ENCODE measurements at places on chromosomes 2 and 18.
A peak's percentile ranks its signal among the peaks of the same experiment; 100 is the strongest.

DNA sequence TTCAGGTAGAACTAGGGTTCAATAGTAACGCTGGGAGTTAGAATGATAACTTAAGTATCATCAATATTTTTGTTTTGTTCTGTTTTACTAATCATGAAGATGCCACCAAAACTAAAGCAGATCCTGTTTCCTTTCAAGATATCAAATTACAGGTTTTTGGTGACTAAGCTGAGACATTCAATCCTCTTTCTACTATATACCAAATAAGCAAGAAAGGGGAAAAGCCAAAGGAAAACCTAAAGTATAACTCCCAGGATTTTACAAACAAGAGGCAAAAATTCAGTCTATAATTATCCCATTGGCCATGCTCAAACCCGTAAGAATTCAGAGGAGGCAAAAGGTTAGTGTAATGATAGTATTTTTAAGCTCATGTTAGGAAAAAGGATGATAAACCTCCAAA lies 175.2 kb upstream of the CCDC150 start:
- DNase-seq = no peak

GRCh38 chr2:101725515-101726192 lies 28.1 kb downstream of the MAP4K4 start:
- DNase-seq = no peak

GRCh38 chr2:168118733-168119514 lies 128.5 kb downstream of the STK39 start:
- DNase-seq = peak; percentile 20

GRCh38 chr2:25711675-25712354 lies 38.4 kb upstream of the DTNB start:
- DNase-seq = no peak

DNA sequence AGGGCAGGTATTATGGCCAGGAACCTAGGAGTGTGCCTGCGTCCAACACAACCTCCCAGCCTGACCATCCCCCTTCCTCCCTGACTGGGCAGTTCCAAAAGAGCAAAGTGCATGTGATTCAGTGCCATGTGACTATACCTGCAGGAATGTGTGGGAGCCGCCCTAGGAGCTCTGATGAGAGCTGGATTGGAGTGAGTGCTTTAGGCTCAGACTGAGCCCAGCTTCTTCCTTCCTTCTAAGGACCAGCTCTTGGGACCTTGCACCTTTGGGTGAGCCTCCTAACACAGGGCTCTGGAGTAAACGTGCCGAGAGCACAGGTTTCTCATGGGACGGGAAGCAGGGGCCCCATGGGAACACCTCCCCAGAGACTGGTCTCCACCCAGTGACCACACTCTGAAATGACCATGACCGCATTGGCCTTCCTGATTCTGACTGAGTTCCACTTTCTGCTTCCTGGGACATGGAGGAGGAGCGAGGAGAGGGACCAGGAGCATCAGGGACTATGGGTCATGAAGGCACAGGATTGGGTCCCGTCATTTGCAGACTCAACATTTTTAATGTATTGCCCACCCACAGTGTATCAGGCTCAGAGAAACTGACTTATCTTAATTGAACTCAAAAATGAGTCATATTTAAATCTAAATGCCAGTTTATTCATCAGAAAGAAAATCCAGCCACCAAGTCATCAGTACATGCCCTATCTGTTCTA lies 87.8 kb upstream of the BCL2L11 start:
- no peak for DNase-seq

DNA sequence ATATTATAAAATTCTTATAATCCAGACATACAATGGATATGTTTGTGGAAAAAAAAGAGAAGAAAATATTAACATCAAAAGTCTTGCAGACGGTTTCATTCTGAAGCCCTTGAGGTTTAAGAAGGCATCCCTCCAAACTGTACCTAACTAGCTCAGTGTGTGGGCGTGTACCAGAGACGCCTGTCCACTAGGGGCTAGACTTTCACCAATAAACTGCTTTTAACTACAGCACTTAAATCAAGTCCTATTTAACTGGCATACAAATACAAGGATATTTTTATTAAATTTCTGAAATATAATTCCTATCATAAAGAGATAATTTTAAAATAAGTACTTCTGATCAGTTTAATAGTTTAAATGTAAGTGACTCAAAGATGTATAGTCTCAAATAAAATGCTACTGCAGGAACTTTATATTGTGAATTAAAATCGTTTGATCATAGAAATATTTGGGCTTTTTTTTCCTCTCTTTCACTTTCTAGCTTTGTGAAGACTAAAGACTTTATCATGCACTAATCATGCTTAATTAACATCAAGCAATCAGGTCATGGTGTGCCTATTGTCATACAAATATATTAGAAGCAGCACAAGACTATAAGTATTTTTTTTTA lies 437.7 kb downstream of the SATB2 start:
- no peak for DNase-seq

DNA sequence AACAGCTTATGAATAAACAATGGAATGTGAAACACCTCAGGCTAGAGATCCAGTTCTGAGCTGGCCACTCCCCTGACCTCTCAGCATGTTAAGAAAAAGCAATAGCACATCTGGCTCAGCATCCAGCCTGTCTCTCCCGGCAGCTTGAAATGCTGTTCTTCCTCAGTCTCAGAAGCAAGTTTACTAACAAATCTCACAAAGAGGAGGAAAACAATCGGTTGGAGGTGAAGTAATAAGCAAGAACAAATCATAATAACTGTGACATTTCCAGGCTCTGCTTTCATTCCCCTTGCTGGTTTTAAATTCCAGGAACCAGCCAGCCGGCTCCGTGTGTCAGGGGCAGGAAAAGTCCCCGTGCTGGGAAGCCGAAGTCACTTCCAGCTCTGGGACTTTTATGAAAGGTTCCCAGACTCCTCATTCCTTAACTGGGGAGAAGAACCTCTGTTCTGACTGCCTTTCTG lies 133.9 kb upstream of the ARL4C start:
- no peak for DNase-seq

- DNase-seq = no peak
Measured at GRCh38 chr2:135792401-135793150, 44.4 kb downstream of the LCT start.

DNA sequence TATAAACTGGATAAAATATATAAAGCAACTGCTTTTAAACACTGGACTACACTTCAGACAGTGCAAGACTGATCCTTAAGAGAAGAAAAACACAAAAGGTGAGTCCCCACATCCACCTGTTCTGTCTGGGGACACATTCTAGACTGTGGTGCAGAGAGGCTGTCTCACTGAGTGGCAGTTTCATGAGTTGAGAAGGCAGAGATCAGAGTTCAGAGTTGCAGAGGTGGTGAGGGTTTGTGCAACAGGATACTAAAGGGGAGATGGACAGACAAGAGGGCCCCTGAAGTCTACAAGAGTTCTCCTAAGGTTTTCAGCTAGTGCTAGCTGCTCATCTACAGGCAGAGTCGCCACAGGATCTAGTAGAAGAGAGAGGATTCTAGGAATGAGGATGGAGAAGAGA lies 68.0 kb downstream of the METTL8 start:
- DNase-seq = no peak

GRCh38 chr2:144826105-144826504 lies 306.2 kb upstream of the ZEB2 start:
- DNase-seq = no peak

DNA sequence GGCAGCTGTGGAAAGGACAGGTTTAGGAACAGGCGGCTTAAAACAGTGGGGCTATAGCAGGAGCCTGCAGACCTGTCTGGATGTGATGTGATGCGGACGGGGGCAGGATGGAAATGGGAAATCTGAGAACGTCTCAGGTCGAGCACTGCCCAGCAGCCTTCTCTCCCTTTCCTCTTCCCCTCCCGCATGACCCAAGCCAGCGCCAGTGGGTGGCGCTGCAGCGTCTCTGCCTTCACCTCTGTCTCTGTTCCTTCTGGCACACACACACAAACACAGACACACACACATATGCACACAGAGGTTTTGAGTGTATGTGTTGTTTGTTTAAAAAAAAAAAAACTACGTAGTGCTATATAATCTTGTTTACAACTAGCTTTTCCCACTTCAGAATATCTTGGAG lies 82.0 kb upstream of the SLC66A3 start:
- DNase-seq = no peak

- no peak for DNase-seq
Measured at GRCh38 chr2:133304344-133304743, 263.9 kb downstream of the NCKAP5 start.

- no peak for DNase-seq
Measured at GRCh38 chr2:53422979-53423378, 344.6 kb upstream of the CHAC2 start.

DNA sequence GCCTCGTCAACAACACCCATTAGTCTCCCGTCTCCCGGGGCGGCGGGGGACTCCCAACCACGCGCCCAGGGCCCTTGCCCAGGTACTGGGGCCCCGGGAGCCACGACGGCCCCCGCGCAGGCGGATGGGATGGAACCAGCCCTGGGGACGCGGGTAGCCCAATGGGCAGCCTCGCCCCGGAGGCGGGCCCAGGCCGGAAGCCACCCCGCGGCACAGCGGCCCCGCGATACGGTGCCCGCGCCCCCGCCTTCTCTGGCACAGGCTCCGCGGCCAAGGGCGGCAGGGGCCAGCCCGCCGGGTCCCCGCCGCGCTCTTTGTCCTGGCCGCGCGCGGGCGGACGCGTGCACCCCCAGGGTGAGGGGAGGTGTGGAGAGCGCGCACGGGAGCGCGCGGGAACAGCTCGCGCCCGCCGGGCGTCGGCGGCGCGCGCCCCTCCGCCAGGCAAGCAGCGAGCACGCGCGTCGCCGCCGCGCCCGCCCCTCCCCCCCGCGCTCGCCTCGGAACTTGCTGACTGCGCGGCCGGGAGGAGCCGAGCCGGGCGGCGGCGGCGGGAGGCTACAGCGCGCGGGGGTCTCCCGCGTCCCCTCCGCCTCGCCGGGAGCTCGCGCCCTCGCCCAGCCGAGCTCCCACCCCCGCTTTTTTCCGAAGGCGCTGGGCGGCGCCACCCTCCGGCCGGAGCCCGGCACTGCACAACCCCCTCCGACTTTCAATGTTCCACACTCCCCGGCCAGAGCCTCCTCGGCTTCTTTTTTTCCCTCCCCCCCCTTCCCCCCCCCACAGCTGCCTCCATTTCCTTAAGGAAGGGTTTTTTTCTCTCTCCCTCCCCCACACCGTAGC lies at the start of gene UBE2E3:
Gene UBE2E3 (plus strand): TSS at position 500 of the 837 bp plus-strand sequence. CDS start 1,438 bp downstream, outside the sequence.
- peak; percentile 58 for DNase-seq

GRCh38 chr2:241931084-241931975 lies 61.8 kb downstream of the RTP5 start:
- no peak for DNase-seq

All from activated CD4-positive, alpha-beta T cell treated with anti-CD3 and anti-CD28 coated beads for 24 hours (primary cell).